Tibial nerve (tissue), 4 donors: ENCODE measurements at places on chromosomes 16 and 17. TPM values are rescaled to one million over a fixed set of nuclear protein-coding genes. Genes with fewer than 3 reads are reported as not detected.

DNA sequence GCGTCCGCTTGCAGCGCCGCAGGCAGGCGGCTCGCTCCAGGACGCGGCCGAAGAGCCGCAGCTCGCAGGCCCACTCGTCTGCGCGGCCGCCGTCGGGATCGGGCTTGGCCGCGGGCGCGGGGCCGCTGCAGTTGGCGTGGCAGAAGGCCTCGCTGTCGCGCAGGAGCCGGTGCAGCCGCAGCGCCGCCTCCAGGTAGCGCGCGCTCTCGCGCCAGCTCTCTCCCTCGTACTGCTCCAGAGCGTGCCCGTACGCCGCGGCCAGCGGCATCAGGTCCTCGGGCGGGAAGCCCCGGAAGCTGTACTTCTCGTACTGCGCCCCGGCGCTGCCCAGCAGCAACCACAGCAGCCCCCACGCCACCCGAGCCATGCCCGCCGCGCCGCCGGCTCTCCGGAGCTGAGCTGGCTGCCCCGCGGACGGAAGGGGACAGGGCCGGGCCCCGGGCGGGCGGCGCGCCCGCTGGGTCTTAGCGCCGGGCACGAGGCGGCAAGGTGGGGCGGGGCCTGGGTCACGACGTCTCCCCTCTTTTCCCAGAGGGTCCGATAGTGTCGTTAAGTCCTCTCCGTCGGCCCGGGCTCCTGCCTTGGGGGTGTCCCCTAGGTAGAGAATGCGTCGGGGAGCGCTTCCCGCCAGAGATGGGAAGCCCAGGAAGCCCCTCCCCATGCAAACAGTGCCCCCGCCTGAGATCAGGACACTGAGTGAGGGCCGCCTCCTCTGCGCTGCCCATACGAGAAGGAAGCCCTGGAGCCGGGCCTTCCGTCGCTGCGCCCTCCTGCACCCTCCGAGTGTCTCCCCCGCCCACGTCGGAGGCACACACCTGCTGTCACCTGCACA lies at the start of gene P3H4:
Gene P3H4 (minus strand): TSS at position 401 of the 832 bp plus-strand sequence. CDS start 34 bp downstream, at position 367.
- peak; percentile 58 for DNase-seq

DNA sequence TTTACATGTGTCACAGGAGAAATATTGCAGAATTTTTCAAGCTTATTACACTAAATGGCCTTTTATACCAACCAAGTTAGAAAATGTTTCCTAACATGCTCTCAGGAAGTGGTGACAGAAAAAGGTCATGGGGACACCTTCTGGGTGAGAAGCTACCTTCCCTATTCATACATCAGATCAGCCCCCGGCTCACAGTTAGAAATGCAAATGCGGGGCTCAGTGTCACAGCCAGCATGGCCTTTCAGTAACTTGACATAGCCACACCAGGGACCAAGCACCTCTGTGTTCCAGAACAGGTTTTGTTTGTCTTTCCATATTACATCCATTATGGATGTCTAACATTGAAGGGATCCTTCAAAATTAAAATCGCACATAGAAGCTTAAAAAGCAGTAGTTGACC lies 59.5 kb downstream of the CHD9NB start:
- DNase-seq: no peak

- no peak for DNase-seq
Observed at GRCh38 chr17:36703860-36704266, 102.5 kb downstream of the MRM1 start.

- no peak for DNase-seq
Observed at GRCh38 chr17:53942898-53943297, 120.2 kb downstream of the KIF2B start.

DNA sequence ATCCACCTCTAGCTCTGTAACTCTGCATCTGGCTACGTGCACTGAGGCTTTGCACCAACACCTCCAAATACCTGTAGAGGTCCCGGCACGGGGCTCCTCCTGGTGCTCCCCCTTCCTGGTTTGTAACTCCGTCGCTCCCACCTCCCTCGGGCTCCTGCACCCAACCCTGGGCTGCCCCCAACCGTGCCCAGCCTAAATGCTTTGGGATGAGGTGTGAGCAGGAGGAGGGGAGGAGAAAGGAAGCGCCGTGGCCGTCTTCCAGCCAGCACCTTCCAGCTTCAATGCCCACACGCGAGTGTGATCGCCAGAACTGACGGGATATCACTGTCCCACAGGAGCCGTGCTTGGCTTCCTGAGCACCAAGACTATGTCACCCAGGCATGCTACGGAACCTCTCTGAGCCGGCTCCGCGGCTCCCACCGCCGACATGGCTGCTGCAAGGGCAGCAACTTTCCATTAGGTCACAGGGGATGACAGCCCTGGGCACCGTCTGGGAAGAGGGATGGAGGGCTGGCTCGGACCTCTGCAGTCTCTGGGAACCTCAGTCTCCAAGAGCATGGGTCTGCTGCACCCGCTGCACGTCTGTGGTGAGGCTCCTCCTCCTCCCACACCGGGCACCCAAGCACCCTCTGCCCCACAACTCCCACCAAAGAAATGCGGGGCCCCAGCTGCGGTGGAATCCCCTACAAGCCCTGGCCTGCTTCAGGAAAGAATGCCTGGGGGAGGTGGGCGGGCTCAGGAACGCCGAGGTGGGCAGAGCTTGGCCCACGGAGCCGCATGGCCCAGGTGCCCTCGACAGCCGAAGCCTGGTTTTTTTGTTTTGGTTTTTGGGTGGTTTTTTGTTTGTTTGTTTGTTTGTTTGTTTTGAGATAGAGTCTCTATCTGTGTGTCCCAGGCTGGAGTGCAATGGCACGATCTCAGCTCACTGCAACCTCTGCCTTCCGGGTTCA lies 6.4 kb upstream of the SLC38A10 start:
- DNase-seq: no peak

- no peak for DNase-seq
Observed at GRCh38 chr16:75379339-75379738, 54.0 kb downstream of the CFDP1 start.

GRCh38 chr17:78933959-78934568 lies 8.9 kb upstream of the TIMP2 start:
- DNase-seq: peak; percentile 96

DNA sequence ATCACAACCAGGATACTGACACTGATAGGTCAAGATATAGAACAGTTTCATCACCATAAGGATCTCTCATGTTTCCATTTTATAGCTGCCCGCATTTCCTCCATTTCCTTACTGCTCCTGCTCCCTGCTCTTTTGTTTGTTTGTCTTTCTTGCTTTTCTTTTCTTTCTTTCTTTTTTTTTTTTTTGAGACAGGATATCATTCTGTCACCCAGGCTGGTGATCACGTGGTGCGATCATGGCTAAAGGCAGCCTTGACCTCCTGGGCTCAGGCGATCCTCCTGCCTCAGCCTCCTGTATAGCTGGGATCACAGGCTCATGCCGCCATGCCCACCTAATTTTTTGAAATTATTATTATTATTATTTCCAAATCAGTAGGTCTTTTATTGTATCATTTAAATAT lies 31.7 kb downstream of the PRAC1 start:
- DNase-seq: no peak

DNA sequence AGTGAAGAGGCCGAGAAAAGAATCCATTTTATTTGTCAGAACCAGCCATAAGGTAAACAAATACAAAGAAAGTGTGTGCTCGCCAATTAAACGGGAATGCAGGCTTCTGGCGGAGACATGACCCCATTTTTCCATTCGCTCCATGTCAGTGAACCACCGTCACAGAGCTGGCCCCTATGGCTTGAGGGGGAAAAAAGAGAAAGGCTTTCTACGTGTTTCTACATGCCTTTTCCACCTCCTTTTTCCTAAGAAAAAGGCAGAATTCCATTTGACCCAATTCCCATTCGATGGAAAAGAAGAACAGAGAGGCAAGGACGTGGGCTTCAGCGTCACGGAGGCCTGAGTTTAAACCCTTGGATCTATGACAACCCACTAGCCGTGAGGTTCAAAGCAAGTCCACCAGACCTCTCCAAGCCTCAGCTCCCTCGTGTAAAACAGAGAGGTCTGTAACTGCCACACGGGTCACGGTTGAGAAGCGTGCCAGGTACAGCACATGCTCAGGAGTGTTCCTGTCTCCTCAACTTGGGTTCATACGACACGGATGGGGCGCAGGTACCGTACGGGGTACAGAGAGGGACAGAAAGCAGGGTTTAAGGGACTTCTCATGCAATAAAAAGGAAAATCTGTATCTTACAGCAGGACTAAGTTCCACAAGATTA lies 91.9 kb downstream of the NXN start:
- DNase-seq: no peak

DNA sequence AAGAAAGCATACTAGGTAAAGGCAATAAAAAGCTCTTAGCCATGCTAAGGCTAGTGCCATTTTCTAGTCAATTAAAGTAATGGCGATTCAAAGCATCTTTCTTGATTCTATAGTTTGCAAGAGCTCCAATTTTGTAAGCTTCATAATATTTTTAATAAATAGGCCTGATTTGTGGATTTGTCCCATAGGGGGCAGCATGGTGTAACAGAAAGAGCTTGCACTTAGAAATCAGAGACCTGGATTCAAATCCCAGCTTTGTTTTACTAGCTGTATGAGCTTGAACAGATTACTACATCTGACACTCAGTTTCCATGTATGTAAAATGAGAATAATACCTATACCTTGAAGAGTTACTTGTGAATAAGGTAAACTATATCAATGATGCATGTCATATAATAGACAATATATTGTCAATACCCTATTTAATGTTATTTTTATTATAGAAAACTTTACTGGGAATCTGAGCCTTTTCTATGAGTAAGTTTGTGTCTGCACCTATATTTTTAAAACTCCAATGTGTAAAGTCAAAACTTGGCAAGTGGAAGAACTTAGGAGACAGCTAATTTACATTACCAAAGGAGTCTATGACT lies 93.6 kb upstream of the NOG start:
- peak; percentile 13 for DNase-seq

GRCh38 chr16:29989111-29989858 lies 6.1 kb downstream of the HIRIP3 start:
- no peak for DNase-seq

GRCh38 chr16:52861614-52862022 lies 191.1 kb downstream of the CHD9NB start:
- no peak for DNase-seq

- DNase-seq: no peak
Observed at GRCh38 chr16:89176147-89176690, 4.7 kb downstream of the CDH15 start.

- no peak for DNase-seq
Observed at GRCh38 chr17:27558341-27558740, 72.6 kb upstream of the LGALS9 start.

- no peak for DNase-seq
Observed at GRCh38 chr17:73748508-73748907, 104.3 kb upstream of the SDK2 start.

DNA sequence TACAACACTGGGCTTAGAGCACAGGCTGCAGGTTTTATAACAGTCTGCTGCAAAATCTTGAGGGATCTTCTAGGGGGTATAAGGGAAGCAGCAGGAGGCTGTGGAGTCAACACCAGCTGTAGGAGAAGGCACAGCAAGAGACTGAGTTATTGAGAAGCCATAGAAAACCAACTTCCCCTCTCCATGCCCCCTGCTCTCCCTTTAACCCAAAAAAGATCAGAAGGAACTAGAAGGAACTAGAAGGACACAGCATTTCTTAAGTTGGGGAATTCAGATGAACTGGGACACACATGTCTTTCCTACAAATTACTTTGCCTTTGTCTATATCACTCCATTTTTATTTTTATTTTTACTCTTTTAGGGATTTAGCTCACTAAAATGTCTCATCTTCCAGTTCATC lies 6.2 kb upstream of the CCL18 start:
- no peak for DNase-seq

GRCh38 chr16:30381291-30382041 lies 895 bp downstream of the SEPTIN1 start:
- DNase-seq: no peak

DNA sequence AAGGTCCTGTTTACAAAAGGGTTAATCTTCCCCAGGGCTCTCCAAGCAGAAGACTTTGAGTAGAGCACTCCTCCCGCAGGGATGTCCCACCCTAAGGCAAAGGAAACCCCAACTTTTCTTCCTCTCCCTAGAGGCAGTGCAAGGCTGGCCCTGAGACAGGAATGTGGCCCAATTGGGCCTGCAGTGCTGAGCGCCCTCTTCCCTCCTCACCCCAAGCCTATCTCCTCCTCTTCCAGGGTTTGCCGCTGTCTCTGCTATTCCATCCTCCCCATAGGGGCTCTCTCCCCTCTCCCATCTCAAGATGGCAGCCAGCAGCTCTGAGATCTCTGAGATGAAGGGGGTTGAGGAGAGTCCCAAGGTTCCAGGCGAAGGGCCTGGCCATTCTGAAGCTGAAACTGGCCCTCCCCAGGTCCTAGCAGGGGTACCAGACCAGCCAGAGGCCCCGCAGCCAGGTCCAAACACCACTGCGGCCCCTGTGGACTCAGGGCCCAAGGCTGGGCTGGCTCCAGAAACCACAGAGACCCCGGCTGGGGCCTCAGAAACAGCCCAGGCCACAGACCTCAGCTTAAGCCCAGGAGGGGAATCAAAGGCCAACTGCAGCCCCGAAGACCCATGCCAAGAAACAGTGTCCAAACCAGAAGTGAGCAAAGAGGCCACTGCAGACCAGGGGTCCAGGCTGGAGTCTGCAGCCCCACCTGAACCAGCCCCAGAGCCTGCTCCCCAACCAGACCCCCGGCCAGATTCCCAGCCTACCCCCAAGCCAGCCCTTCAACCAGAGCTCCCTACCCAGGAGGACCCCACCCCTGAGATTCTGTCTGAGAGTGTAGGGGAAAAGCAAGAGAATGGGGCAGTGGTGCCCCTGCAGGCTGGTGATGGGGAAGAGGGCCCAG lies 1.0 kb downstream of the PRRT2 start:
- no peak for DNase-seq

- DNase-seq: no peak
Observed at GRCh38 chr16:3282103-3282729, 1.1 kb upstream of the ZNF263 start.

- peak; percentile 70 for DNase-seq
Observed at GRCh38 chr17:81566461-81567126, 14.4 kb upstream of the FAAP100 start.

DNA sequence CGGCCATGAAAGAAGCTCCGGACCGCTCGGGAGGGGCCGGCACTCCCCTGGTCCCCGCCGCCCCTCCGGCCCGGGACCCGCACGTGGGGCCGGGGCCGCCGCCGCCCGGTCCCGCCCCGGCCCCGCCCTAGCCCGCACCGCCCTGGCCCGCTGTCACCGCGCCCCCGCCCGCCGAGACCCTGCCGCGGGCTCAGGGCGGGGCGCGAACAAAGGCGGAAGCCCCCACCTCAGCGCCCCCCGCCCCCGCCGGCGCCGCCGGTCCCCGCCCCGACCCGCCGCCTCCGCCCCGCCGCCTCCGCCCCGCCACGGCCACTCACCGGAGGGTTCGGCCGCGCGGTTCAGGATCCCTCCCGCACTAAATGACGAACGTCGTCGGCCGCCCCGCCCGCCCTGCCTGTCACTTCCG lies at the start of gene ARHGDIA:
Gene ARHGDIA (minus strand): TSS at position 357 of the 406 bp plus-strand sequence. CDS start 1,407 bp downstream, outside the sequence.
- no peak for DNase-seq

GRCh38 chr17:20089756-20090547 lies 80.8 kb downstream of the SPECC1 start:
- no peak for DNase-seq

- peak; percentile 14 for DNase-seq
Observed at GRCh38 chr16:71895679-71896365, 491 bp downstream of the IST1 start.

Gene KRTAP4-6
- total RNA-seq: not detected

Gene MVD
- 49.4 TPM for total RNA-seq

Gene FADS6
- total RNA-seq: not detected

Gene ALG1
- total RNA-seq: 25.5 TPM

Gene TSEN54
- total RNA-seq: 43.3 TPM

Gene ACTG1
- 2,875 TPM for total RNA-seq

Gene KRTAP16-1
- total RNA-seq: not detected

Gene CASKIN1
- total RNA-seq: 0.63 TPM

Gene TMIGD1
- total RNA-seq: not detected

Gene MAFG
- total RNA-seq: 20.0 TPM

Gene CES5A
- not detected for total RNA-seq

Gene VMP1
- 200 TPM for total RNA-seq

Gene HAP1
- total RNA-seq: 0.98 TPM

Gene ITGB3
- 26.7 TPM for total RNA-seq
